C1 segment of cervical spinal cord (tissue), 14 donors: ENCODE measurements at places on chromosomes 16 and 17.

- DNase-seq = no peak
Measured at GRCh38 chr16:31529108-31529936, 1.6 kb downstream of the AHSP start.

- peak; percentile 21 for DNase-seq
Measured at GRCh38 chr17:17044846-17045561, 2.7 kb downstream of the MPRIP start.

- DNase-seq = no peak
Measured at GRCh38 chr16:51523400-51523799, 372.3 kb upstream of the SALL1 start.

- no peak for DNase-seq
Measured at GRCh38 chr17:7404737-7405349, 946 bp upstream of the TMEM256 start.

DNA sequence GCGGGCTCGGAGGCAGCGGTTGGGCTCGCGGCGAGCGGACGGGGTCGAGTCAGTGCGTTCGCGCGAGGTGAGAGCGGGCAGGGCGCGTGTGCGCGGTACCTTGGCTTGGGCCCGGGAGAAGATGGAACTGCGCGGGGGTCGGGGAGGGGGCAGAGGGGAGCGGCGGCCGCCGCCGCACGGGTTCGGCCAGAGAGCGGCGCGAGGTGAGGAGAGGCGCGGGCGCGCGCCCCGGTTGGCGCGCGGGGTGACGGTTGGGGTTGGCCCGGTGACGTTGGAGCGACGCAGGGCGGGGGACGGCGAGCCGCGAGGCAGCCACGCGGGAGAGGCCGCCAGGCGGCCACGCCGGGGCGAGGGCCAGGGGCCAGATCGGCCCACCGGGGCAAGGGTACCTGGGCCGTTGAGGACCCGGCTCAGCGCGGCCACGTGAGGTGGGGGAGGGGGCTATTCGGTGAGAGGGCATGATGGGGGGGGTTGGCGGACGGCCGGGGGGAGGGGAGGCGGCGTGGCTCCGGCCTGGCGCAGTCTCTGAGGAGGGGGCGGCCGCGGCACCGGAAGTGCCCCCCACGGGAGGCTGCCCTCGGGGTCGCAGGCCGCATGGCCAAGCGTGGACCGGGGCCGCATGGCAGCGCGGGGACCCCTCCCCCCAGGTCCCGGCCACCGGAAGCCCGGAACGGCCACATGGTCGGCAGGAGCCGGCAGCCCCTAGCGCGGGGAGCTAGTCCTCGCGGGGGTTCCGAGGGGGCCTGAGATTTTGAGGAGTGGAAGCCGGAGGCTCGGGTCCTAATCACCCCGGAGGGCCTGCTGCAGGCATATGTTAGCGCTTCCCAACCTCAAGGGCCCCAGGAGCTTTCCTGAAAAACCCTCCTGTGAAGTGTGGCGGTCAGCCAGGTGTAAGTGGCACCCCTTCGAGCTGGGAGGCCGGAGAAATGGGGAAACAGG is 527 bp downstream of the EIF5A start:
- DNase-seq = no peak

DNA sequence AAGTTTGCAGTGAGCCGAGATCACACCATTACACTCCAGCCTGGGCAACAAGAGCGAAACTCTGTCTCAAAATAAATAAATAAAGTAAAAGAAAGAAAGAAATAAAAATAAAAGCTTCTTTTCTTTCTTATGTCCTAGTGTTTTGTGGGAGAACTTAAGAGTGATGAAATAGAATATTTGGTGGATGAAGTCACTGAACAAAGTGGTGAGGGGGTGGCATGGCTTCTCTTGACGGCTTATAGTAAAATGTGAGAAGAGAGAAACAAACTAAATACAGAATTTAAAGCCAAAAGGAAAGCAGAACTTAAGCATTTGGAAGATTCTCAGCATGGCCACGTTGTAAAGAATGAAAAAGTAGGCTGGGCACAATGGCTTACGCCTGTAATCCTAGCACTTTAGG is 15.3 kb downstream of the SGF29 start:
- no peak for DNase-seq

GRCh38 chr16:27922433-27922832 is 141.1 kb downstream of the GSG1L start:
- DNase-seq = no peak

GRCh38 chr16:22633280-22633679 is 122.6 kb downstream of the NPIPB5 start:
- no peak for DNase-seq
